ENCODE measurements at places on chromosomes 2 and 18. TPM values are rescaled to one million over a fixed set of nuclear protein-coding genes. Genes with fewer than 3 reads are reported as not detected.

Gene FECH
- 14.7 TPM for total RNA-seq

Gene IL37
- not detected for total RNA-seq

Gene MROH2A
- total RNA-seq: not detected

Gene LONRF2
- total RNA-seq: 0.05 TPM

Gene GPR45
- not detected for total RNA-seq

Gene METTL8
- total RNA-seq: 30.8 TPM

Gene TIA1
- 104 TPM for total RNA-seq

Gene IL36RN
- 3.9 TPM for total RNA-seq

Gene ASAP2
- 0.13 TPM for total RNA-seq

Gene IL36G
- not detected for total RNA-seq

Gene PLCD4
- total RNA-seq: 0.40 TPM

Gene CDH2
- 0.18 TPM for total RNA-seq

Gene SLC25A12
- 27.6 TPM for total RNA-seq

Gene GCFC2
- 42.1 TPM for total RNA-seq

Gene MEP1B
- total RNA-seq: not detected

Gene AGXT
- total RNA-seq: 0.43 TPM

Gene IL36A
- total RNA-seq: not detected

Gene DSC1
- total RNA-seq: not detected

Gene SMIM21
- total RNA-seq: not detected

Gene OSBPL6
- total RNA-seq: 0.53 TPM

Gene LYPD1
- not detected for total RNA-seq

Gene GPR155
- 2.3 TPM for total RNA-seq

Gene HOXD13
- not detected for total RNA-seq

Gene ANKRD30B
- not detected for total RNA-seq

Gene NCOA1
- total RNA-seq: 34.5 TPM

Gene BOLA3
- 103 TPM for total RNA-seq

Gene CCDC148
- 0.14 TPM for total RNA-seq

Gene ADGRF3
- 2.8 TPM for total RNA-seq

Gene GRB14
- not detected for total RNA-seq

Gene PLCL1
- total RNA-seq: 0.94 TPM

Gene FBLN7
- 21.8 TPM for total RNA-seq

Gene CCDC141
- 0.84 TPM for total RNA-seq

Gene SP5
- not detected for total RNA-seq

Gene ANKRD30BL
- not detected for total RNA-seq

Gene CTAGE1
- not detected for total RNA-seq

Gene LBX2
- total RNA-seq: 0.24 TPM

Gene RNF152
- total RNA-seq: 0.43 TPM

Gene GALR1
- total RNA-seq: not detected

Gene DOK6
- not detected for total RNA-seq

Gene CPO
- not detected for total RNA-seq

Gene FHL2
- total RNA-seq: 2.6 TPM

Gene CNTNAP5
- total RNA-seq: not detected

Gene GULP1
- not detected for total RNA-seq

Gene FBXO48
- 0.87 TPM for total RNA-seq

Gene M1AP
- not detected for total RNA-seq

Gene DSG1
- not detected for total RNA-seq

Gene RNU2-63P
- total RNA-seq: 40.2 TPM

Gene IL1B
- total RNA-seq: 0.42 TPM

Gene RGPD4
- 0.08 TPM for total RNA-seq

Gene TCF4
- total RNA-seq: 0.91 TPM

Data from activated T-cell treated with anti-CD3 and anti-CD28 coated beads, Interleukin-2, amount 50 U/mL, for 4 hours (primary cell).